ENCODE measurements at places on chromosomes 11 and 22.
A peak's percentile ranks its signal among the peaks of the same experiment; 100 is the strongest.

- H3K36me3 ChIP-seq, result no peaks in the 10 kb centered on the region
- H3K27ac ChIP-seq, result no peak overlapping the region
- H3K27me3 ChIP-seq, result no peaks in the 10 kb centered on the region
- H3K4me3 ChIP-seq, result no peak overlapping the region
Observed at GRCh38 chr11:124174001-124174583, 9.1 kb upstream of the OR10D3 start.

- peaks cover 76% of the 10 kb centered on the region for H3K36me3 ChIP-seq
- H3K27ac ChIP-seq, result no peak overlapping the region
- H3K27me3 ChIP-seq, result no peaks in the 10 kb centered on the region
- DNase-seq, result no peak
- peaks cover 69% of the 10 kb centered on the region for H3K4me1 ChIP-seq
Observed at GRCh38 chr11:108206171-108206570, 16.3 kb downstream of the NPAT start.

GRCh38 chr11:1481483-1481825 is 5.1 kb downstream of the MOB2 start:
- H3K4me1 ChIP-seq, result peaks cover 12% of the 10 kb centered on the region
- peaks cover 7% of the 10 kb centered on the region for H3K36me3 ChIP-seq

GRCh38 chr11:10397226-10397987 is 57.7 kb upstream of the AMPD3 start:
- peaks cover 5% of the 10 kb centered on the region for H3K4me1 ChIP-seq
- peaks cover 7% of the 10 kb centered on the region for H3K27me3 ChIP-seq
- H3K36me3 ChIP-seq, result no peaks in the 10 kb centered on the region
- no peak for DNase-seq
- H3K4me3 ChIP-seq, result no peak overlapping the region

DNA sequence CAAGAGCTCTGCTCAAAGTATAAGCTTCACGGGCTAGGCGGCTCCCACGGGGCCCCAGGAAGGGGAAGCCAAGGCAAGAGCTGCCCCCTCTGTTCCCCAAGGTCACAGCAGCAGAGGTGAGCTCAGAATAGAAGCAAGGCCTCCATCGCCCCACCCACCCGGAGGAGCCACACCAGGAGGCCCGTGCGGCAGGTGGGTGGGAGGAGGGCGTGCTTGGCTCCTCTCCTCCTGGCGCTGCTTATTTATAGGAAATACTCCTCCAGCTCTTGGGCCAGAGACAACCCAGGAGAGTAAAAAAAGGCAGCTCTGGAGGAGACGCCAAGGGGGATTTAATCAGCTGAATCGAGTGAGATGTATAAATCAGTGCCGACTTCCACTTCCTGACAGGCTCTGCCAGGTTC is 87.8 kb downstream of the FEZ1 start:
- H3K4me3 ChIP-seq, result no peak overlapping the region
- H3K27ac ChIP-seq, result no peak overlapping the region
- no peak for DNase-seq
- H3K27me3 ChIP-seq, result peaks cover 35% of the 10 kb centered on the region
- H3K36me3 ChIP-seq, result no peaks in the 10 kb centered on the region
- peaks cover 6% of the 10 kb centered on the region for H3K4me1 ChIP-seq

DNA sequence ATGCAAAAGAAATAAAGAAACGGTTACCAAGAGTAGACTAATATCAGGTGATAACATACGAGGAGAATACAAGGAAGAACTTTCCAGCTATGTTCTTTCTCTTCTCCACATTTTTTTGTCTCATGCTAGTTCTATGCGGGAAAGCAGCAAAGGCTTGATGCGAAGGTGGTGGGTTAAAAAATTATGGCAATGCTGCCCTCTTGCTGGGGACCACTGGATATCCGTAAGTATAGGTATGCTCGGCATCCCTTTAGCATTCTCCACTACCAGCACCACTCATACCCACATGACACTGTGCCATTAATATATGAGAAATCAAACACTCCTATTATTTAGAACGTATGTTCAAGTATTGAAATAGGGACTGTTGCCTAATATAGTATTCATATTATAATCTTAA is 776.4 kb downstream of the LRRC4C start:
- H3K27ac ChIP-seq, result no peak overlapping the region
- no peaks in the 10 kb centered on the region for H3K27me3 ChIP-seq
- no peaks in the 10 kb centered on the region for H3K4me1 ChIP-seq
- H3K4me3 ChIP-seq, result no peak overlapping the region
- no peaks in the 10 kb centered on the region for H3K36me3 ChIP-seq

GRCh38 chr11:8917157-8917825 is 6.3 kb downstream of the AKIP1 start:
- H3K27me3 ChIP-seq, result no peaks in the 10 kb centered on the region
- H3K4me3 ChIP-seq, result no peak overlapping the region
- H3K36me3 ChIP-seq, result peaks cover 32% of the 10 kb centered on the region
- no peak overlapping the region for H3K27ac ChIP-seq
- DNase-seq, result no peak
- peaks cover 19% of the 10 kb centered on the region for H3K4me1 ChIP-seq

DNA sequence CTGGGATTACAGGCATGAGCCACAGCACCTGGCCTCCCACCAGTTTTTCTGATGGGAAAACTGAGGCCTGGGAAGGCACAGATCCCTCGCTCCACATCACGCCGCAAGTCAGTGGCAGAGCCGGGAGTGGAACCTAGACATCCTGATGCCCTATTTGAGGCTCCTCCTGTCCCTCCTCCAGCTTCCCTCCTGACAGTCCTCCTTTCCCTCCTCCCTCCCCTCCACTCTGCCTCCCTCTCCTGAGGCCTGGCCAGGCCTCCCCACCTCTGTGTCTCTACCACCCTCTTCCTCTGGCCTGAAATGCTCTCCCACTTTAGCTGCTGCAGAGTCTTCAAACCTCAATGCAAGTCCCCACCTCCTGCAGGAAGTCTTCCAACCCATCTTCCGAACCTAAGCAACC is 13.3 kb upstream of the TP53I11 start:
- no peak for DNase-seq
- H3K4me3 ChIP-seq, result no peak overlapping the region
- no peaks in the 10 kb centered on the region for H3K4me1 ChIP-seq
- H3K27me3 ChIP-seq, result no peaks in the 10 kb centered on the region
- H3K36me3 ChIP-seq, result no peaks in the 10 kb centered on the region
- no peak overlapping the region for H3K27ac ChIP-seq

DNA sequence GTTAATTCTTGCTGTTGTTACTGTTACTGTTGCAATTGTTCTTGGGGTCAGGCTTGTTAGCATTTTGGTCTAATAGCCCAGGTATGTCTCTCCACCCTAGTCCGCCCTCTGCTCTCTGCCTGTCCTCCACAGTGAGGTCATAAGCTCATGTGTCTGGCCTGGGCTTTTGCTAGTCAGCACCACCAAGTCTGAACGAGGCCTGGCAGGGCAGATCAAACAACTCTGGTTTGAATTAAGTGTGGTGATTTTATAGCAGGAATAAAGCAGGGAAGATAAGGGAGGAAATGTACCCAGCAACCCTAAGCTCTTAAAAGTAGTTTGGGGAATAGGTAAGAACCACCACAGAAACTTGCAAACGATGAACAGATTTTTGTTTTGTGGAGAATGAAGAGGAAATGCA is 98.7 kb downstream of the ABTB2 start:
- peaks cover 3% of the 10 kb centered on the region for H3K27me3 ChIP-seq
- DNase-seq, result no peak
- H3K36me3 ChIP-seq, result no peaks in the 10 kb centered on the region
- H3K27ac ChIP-seq, result no peak overlapping the region
- H3K4me1 ChIP-seq, result no peaks in the 10 kb centered on the region

DNA sequence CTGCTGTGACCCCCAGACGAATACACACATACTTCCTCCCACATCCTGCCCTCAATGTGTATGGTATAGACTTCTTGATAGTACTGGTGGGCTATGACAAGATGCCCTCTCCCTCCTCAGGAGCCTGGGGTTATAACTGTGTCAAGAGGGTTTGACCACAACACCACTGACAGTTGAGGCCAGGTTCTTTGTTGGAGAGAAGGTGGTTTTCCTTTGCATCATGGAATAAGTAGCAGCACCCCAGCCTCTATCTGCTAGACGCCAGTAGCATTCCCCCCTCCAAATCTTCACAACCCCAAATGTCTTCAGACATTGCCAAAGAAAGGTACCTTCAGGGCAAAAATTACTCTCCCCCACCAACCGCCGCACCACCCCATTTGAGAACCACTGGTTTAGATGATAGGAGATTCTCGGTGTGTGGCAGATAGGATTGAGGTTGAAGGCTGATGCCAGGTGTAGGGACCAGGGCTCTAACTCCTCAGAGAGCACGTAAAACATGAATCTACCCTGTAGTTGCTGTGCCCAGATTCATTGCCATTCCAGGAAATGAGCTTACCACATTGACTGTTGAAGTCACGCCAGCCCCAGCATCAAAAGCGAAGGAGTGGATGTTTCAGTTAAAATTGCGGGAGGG is 5.5 kb upstream of the MYO18B start:
- no peaks in the 10 kb centered on the region for H3K36me3 ChIP-seq
- peak; percentile 75 for DNase-seq
- peak overlapping the region; percentile 88 for H3K27ac ChIP-seq
- peaks cover 23% of the 10 kb centered on the region for H3K4me1 ChIP-seq
- H3K4me3 ChIP-seq, result peak overlapping the region; percentile 24

All from activated CD4-positive, alpha-beta memory T cell treated with anti-CD3 and anti-CD28 coated beads for 36 hours (primary cell).